AG08395 (cell line): ENCODE measurements at places on chromosomes 7 and 10.
A peak's percentile ranks its signal among the peaks of the same experiment; 100 is the strongest.

- no peak for DNase-seq
Measured at GRCh38 chr7:129951226-129952085, 1.3 kb downstream of the UBE2H start.

GRCh38 chr10:24554036-24554435, 169.7 kb downstream of the ARHGAP21 start:
- DNase-seq, result no peak

DNA sequence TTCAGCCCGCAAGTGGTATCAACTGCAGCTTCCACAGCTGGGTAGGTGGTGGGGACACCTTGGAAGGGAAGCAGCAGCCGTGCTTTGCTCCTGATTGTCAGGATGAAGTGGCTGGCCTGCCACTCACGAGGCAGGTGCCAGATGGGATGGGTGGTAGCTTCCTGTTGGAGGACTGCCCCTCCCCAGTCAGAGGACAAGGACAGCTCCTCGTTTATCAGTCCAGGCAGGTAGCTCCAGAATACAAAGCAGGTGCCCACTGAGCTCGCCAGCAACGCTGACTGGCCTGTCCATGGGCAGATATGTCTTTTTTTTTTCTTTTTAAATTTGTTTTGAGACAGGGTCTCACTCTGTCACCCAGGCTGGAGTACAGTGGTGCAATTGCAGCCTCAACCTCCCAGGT, 431.3 kb downstream of the GALNT17 start:
- no peak for DNase-seq

- no peak for DNase-seq
Measured at GRCh38 chr7:154640266-154640865, 362.6 kb downstream of the PAXIP1 start.

DNA sequence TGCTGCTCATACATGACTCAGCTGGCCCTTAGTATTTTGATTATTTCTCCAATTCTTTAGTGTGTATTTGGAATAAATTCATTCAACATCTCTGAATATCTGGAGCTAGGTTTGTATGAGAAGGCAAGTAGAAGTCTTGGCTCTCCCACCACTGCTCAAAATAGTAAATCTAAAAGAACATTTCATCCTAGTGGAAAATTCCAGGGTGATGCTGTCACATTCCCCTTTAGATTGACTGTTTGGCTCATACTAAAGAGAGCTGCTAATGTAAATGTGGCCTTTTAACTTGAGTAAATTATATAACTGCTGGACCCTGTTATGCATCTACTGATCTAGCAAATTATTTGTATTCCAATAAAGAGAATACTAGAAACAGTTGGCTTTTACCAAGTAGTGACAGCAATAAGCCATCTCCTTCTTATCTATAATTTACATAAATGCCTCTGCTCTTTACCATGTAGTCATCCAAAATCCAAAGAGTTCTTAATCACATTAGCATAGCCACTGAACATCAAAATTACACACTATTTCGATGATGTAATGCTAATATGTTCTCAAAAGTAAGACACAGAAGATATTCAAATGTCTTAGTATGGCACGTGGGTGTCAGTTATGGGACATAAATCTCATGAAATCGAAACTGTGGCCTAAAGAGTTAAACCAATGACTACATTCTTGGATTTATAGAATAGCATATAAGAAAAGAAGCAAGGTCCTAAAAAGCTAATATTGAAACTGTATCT, 86.9 kb upstream of the KCND2 start:
- no peak for DNase-seq

DNA sequence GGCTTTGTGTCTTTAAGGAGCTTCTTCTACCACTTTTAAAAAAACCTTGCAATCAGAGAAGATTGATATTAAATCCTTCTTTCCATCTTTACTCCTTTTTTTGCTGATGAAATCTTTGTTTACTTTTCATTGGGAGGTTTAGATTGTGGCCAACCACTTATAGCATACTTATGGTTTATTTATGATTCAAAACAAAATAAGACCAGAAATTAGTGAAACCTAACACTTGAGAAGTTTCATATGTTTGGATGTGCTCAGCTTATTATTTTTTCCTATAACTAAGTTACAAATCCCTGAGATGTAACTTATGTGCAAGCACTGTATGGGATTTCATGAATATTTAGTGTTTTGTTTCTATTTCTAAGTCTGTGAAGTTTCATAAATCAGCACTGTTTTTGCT, 13.5 kb upstream of the PRPS1L1 start:
- no peak for DNase-seq

DNA sequence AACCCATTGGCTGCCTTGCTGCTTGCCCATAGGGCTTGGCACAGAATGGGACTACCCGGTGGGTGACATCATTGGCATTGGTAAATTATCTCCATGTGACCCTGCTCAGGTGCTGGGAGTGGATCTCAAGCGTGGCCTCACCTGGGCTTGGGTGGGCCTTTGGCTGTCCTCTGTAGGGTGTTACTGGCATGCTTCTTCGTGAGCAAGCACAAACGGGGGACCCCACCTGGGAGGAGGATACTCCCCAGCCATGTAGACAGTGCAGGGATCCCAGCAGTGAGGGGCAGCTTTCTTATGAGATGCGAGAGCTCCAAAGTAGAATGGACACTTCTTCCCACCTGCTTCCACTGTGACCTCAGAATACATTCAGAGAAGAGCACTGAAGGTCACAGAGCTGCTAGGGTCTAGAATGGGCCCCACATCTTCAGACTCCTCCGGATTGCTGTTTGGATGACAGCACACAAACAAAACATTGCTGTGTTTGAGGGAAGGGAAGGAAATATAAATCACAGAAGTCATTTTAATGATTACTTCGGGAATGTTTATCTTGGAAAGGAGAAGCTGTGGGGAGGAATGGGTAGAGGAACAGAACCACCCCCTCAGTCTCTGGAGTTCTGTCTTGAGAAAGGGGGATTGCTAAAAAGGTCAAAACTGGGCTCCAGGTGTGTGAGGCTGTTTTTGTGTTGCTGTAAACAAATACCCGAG, 75.9 kb downstream of the SH2D4B start:
- DNase-seq, result no peak

DNA sequence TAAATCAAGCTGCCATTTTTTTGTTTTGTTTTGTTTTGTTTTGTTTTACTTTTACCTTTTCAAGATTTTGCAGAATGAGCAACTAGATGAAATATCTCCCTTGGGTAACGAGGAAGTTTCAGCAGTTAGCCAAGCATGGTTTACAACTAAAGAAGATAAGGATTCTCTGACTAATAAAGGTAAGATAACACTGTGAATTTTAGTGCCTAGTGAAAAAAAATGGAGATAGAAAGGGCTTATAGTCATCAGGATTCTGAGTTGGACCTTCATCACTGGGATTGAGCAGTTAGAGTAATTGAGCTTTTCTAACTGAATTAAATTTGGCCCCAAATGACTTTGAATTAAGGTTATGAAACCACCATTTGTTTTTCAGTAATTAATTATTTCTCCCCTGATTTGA, 21.2 kb downstream of the DMTF1 start:
- DNase-seq, result no peak

GRCh38 chr10:20694296-20694695, 202.8 kb downstream of the NEBL start:
- no peak for DNase-seq

DNA sequence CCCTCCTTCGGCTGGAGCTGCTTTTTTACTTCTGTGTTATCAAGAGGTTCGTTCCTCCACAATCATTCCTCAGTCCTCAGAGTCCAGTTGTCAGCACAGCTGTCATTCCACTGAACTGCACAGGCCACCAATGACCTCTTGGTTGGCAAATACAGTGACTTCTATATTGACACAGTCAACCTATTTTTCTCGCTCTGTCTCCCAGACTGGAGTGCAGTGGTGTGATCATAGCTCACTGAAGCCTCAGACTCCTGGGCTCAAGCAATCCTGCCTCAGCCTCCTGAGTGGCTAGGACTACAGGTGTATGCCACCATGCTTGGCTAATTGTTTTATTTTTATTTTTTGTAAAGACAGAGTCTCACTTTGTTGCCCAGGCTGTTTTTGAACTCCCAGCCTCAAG, 27.7 kb downstream of the CRCP start:
- no peak for DNase-seq

- no peak for DNase-seq
Measured at GRCh38 chr7:115533785-115534184, 496.8 kb downstream of the TFEC start.

DNA sequence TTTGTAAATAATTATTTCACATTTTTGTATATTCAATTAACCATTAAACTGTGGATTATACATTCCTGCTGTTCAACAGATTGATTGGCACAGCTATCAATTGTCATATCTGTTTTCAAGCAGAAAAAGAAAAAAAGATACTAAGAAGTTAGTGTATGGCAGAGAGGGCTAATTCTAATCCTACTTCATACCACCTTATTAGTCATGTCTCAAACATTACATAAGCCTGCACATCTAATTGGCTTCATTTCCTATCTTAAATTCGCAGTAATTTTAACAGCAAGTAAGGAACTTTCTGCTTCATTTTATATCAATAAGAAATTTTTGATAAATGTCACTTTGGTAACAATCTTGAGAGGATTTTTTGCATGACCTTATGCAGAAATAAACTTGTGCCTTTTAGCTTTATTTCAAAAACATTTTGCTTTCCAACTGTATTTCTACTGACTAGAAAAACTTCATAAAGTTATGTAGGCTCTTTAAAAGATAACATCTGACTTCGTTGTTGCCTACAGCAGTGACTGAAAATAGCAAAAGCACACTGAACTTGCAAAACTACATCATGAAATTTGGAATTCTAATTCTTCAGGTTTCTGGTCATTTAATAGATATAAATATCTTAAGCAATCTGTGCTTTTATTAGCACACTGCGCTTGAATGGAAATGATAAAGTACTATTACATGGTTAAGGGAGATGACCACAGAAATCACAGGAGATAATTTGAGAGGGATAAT, 111.5 kb downstream of the SEMA3C start:
- peak; percentile 15 for DNase-seq

DNA sequence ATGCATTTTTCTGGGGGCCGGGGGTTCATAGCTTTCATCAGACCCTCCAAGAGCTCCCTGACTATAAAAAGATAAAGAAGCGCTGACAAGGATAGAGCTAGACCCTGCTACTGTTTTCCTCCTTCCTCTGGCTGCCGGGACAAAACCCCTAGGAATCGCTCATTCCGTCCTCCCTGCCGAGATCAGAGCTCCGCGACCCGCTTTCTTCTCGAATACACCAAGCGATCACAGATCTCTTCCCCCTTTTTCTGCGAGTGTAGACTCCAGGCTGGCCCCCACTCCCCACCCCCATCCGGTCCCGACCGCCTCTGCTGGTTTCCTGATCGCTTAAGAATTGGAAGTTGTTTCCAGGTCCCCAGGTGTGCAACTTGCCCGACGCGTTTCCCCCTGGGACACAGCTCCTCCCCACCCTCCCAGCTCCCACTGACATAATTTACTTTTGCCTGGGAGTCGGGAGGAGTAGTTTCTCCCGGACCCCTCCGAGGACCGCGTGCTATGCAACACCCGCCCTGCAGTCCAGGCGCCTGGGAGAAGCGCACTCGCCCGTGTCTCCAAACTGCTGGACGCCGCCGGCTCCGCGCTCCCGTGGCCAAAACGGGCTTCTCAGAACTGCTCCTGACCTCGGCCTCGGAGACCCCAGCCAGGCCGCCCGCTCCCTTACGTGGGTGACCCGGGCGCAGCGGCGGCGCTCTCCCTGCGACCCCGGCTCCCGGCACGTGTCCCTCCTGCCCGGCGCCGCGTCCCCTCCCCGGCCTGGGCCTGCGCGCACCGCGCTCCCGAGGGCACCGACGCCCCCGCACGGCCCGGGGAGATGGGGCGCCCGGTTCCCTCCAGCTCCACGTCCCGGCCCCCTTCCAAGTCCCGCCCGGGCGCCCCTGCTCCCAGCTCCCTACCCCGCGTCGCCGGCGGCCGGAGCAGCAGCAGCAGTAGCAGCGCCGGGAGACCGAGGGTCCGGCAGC, 552 bp downstream of the IL15RA start:
- DNase-seq, result no peak

DNA sequence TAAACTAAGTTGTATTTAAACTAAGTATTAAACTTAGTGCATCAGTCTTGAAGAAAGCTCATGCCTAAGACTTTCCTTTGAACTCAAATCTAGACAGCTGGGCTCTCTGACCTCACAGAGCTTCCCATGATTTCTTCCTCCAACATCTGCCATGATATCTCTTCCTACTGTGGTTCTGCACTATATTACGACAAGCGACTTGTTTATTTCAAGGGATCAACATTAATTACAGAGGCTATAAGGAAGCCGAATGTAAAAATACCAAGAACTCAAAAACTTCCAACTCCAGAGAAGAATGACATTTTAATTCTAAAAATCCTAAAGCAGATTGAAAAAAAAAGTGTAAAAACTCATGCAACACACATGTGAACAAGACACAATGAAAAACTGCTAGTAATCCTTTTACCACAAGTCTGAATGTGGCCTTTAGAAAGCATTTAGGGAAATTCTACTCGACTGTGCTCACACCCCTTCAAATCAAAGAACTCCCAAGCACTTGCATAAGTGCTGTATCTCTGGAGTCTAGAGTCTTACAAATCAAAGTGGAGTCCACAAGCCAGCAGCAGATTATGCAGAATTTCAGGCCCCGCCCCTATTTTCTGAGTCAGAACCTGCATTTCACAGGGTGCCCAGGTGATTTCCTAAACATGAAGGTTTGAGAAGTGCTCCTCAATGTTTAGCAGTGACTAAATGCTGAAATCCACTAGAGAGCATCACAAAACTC, 22.7 kb upstream of the WASHC2A start:
- DNase-seq, result no peak

DNA sequence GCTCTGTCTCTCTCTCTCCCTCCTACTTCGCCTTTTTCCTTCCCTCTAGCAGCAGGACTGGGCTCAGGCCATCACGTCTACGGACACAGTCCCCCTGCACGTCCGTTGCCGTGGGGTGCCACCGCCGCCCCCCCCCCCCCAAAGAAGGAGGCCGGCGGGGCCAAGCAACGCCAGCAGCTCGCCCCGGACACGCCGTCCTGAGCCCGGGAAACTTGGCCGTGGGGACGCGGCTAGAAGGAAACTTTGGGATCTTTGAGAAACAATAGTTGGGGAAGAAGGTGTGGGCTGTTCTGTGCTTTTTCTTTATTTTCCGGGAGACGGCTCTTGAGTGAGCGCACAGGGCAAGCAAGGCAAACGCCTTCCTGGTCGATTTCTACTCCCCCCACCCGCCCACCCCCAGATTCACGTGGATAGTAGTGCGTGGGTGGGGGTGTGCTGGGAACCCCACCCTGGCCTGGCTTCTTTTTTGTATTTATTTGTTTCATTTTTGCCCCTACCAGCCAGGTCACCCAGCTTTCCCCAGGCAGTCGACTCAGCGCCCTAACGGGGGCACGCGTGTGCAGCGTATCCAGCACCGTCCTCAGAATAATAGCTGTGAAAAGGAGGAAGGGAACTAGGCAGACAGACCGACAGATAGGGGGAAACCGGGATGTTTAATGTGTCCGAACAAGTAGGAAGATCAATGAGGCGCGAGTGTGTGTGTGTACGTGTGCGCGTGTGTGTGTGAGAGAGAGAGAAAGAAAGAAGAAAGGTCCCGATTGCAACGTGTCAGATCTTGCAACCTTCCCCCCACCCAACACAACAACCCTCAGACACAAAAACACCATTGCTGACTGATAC, 1.4 kb downstream of the MXI1 start:
- peak; percentile 27 for DNase-seq

GRCh38 chr10:79269443-79269842, 77.8 kb upstream of the PPIF start:
- DNase-seq, result no peak
